ENCODE measurements at places on chromosomes 7 and 10.

GRCh38 chr10:11865561-11865960, 42.4 kb downstream of the PROSER2 start:
- no peak for DNase-seq

DNA sequence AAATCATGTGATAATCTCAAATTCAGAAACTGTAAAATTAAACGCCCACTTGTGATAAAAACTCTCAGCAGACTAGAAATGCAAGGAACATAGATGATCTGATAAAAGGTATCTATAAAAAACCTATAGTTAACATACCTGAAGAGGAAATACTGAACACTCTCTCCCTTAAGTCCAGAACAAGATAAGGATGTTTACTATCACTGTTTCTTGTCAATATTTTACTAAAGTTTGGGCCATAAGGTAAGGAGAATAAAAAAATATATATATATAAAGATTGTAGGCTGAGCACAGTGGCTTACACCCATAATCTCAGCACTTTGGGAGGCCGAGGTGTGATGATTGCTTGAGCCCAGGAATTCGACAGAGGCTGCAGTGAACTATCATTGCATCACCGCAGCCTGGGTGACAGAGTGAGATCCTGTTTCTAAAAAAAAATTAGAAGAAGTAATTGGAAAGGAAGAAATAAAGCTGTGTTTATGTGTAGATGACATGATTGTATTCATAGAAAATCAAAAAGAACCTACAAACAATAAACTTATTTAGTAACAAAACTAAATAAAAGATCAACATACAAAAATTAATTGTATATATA, 28.4 kb downstream of the MPLKIP start:
- no peak for DNase-seq

GRCh38 chr10:30445711-30446110, 11.7 kb downstream of the MAP3K8 start:
- no peak for DNase-seq

GRCh38 chr7:47627580-47628283, 45.8 kb upstream of the TNS3 start:
- no peak for DNase-seq
